ENCODE measurements at places on chromosomes 13 and 19.

- DNase-seq: no peak
These were observed 3.0 kb upstream of the NCCRP1 start for GRCh38 chr19:39193803-39194202.

DNA sequence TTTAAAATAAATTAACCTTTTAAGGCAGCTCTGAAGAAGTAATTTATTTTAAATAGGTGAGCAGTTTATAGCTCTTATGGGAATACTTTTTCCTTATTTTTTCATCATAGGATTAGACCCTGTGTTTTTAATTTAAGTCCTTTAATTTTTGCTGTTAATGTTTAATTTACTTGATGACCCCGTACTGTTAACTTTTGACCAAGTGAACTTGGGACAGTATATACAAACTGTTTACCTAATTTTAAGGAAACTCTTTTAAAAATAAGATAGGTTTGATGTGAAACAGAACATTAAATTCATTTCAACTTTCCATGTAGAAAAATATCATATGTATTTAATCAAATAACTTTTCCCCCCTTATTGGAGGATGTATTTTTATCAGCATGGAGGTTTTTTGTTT is 74.4 kb downstream of the KCNRG start:
- DNase-seq: no peak

GRCh38 chr13:34085204-34085603 is 267.3 kb downstream of the RFC3 start:
- no peak for DNase-seq

DNA sequence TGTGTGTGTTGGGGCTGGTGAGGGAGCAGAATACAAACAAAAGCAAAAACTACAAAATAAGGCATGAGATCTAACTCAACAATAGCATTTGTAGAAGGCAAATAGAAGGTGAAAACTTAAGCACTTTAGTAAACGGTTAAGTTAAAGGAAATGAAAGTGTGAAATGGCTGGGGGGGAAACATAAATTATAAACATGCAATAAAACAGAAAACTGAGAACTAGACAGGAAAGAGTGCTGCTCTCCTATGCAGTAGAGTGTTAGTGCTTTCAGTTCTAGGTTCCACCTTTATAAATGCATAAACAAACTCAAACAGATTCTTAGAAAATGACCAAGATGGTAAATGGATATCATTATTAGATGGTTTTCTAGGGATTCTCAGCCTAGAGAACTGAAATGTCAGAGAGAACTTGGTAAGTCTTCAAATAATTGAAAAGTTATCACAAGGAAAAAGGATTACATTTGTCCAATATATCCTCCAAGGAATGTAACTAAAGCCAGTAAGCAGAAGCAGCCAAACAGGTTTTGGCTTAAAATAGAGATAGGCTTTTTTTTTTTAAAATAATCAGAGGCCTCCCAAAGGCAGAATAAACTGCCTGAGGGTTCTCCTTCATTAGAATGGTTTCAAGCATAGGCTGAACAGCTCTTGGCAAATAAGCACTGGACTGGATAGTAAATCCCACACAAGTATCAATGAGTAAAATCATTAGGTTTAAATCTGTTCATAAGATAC is 23.3 kb downstream of the RBM26 start:
- no peak for DNase-seq

GRCh38 chr19:2775556-2776430 is 7.3 kb downstream of the SGTA start:
- DNase-seq: peak; percentile 93

GRCh38 chr19:51501594-51502263 is at the start of gene SIGLEC12:
Gene SIGLEC12 (minus strand): TSS chr19:51501800. CDS start chr19:51501733, 67 bp downstream.
- DNase-seq: peak; percentile 43

- peak; percentile 79 for DNase-seq
These were observed 995 bp upstream of the MKNK2 start for GRCh38 chr19:2051773-2052704.

DNA sequence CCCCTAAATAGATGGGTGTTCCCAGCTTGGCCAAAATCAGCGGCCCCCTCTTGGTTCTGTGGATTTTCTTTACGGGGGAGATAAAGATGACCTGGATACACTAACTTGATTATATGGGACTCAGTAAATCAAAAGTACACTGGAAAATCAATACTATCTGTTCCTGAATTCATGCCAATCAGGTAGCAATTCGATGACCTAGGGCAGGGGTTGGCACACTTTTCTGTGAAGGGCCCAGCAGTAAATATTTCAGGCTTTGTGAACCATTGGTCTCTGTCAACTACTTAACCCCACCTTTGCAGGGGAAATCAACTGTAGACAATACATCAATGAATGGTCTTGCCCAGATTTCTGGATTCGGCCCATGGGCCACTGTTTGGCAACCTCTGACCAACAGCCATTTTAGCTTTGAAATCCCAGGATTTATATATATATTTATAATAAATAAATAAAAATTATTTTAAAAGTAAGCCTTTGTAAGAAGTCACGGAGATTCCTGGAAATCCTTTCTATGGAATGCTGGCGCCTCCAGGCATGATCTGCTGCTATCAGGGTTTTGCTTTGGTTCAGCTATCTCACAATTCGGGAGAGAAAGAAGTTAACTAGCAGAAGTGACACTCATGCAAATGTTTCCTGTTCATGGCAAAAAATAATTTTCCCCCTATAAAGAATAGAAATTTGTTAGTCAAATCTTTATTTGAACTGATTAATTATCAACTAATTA is 32.8 kb downstream of the SLC15A1 start:
- no peak for DNase-seq

- DNase-seq: no peak
These were observed 389.2 kb downstream of the DIAPH3 start for GRCh38 chr13:59774491-59774971.

GRCh38 chr13:45940061-45940460 is 88.5 kb upstream of the SIAH3 start:
- no peak for DNase-seq

GRCh38 chr19:11337080-11337479 is 2.4 kb downstream of the RAB3D start:
- DNase-seq: no peak

DNA sequence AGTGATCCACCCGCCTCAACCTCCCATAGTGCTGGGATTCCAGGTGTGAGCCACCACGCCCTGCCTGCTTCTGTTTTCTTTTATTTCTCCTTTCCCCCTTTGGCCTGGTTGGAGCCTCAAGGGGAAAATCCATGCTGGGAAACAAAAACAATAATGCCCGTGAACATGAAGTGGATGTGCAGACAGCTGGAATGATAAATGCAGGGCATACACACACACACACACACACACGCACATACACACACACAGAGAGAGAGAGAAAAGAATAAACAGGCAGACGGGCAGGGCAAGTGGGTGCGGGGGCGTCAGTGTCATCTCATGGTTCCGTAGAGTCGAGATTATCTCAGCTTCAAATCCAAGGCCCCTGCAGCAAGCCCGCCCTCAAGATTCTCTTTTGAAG is 4.4 kb upstream of the PLEKHF1 start:
- DNase-seq: no peak

DNA sequence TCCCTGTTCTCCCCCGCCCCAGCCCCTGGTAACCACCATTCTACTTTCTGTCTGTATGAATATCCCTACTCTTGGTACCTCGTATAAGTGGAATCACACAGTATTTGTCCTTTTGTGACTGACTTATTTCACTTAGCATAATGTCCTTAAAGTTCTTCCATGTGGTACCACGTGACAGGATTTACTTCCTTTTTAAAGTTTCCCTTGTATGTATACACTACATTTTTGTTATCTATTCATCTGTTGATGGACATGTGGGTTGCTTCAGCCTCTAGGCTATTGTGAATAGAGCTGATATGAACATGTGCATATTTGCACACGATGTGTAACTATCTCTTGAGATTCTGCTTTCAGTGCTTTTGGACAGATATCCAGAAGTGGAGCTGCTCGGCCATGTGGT is 59.6 kb upstream of the GJB6 start:
- DNase-seq: no peak

- DNase-seq: no peak
These were observed 23.3 kb downstream of the SIGLECL1 start for GRCh38 chr19:51274049-51274770.

GRCh38 chr13:48244159-48244558 is 11.2 kb downstream of the ITM2B start:
- no peak for DNase-seq

- no peak for DNase-seq
These were observed 10.2 kb downstream of the TSC22D1 start for GRCh38 chr13:44565881-44566280.

- peak; percentile 48 for DNase-seq
These were observed 529 bp downstream of the ZNF836 start for GRCh38 chr19:52170863-52171320.

- DNase-seq: peak; percentile 83
These were observed 4.8 kb downstream of the IER2 start for GRCh38 chr19:13154911-13155471.

- peak; percentile 69 for DNase-seq
These were observed 17.7 kb downstream of the CCDC97 start for GRCh38 chr19:41327576-41328156.

- no peak for DNase-seq
These were observed 16.6 kb downstream of the RFX1 start for GRCh38 chr19:13989487-13989886.

- DNase-seq: no peak
These were observed 150.0 kb downstream of the RAP2A start for GRCh38 chr13:97583907-97584497.

- no peak for DNase-seq
These were observed 366.4 kb downstream of the KLF12 start for GRCh38 chr13:73767747-73768315.

All from right lobe of liver (tissue), 6 donors.